ENCODE measurements at places on chromosomes 6 and 20.

DNA sequence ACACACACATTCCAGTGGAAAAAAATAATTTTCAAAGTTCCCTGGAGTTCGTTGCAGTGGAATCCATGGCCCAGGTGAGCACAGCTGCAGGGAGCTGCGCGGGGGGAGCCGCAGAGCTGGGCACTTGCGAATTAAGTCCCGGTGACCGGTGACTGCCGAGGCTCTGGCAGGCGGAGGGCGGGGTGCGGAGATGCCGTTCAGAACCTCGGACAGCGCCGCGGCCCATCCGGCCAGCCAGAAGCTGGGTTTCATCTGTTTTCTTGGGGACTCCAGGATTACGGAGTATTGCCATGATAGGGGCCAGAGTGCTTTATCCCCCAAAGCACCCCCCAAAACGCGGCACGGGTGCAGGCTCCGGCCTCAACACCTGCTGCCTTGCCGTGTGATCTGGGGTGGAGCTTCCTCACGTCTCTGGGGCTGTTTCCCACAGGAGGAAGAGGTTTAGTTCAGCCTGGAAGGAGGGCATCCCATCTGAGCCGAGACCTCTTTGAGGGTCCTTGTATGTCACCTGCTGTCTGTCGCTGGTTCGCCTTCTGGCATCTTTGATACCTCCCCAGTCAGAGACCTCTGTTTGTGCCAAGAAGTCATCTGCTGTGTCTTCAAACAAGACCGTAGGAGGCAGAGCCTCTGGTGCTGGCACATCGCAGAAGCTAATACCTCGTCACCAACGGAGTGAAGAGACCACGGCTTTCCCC is 99.4 kb downstream of the YTHDF1 start:
- H3K27ac ChIP-seq, result no peak overlapping the region
- peak; percentile 18 for DNase-seq
- H3K4me3 ChIP-seq, result no peak overlapping the region
- H3K36me3 ChIP-seq, result no peaks in the 10 kb centered on the region
- peaks cover 14% of the 10 kb centered on the region for H3K4me1 ChIP-seq

GRCh38 chr6:38316099-38316868 is 323.4 kb downstream of the BTBD9 start:
- H3K4me3 ChIP-seq, result no peak overlapping the region
- no peaks in the 10 kb centered on the region for H3K27me3 ChIP-seq
- H3K4me1 ChIP-seq, result peaks cover 8% of the 10 kb centered on the region
- peak; percentile 25 for DNase-seq
- no peaks in the 10 kb centered on the region for H3K36me3 ChIP-seq
- H3K27ac ChIP-seq, result no peak overlapping the region

- no peaks in the 10 kb centered on the region for H3K27me3 ChIP-seq
- no peak overlapping the region for H3K27ac ChIP-seq
- H3K4me3 ChIP-seq, result no peak overlapping the region
These were observed 122.5 kb downstream of the RNGTT start for GRCh38 chr6:88840796-88841539.

- H3K27me3 ChIP-seq, result no peaks in the 10 kb centered on the region
- peaks cover 22% of the 10 kb centered on the region for H3K4me1 ChIP-seq
- no peak overlapping the region for H3K27ac ChIP-seq
- H3K4me3 ChIP-seq, result no peak overlapping the region
- H3K36me3 ChIP-seq, result no peaks in the 10 kb centered on the region
These were observed 92.4 kb downstream of the PRND start for GRCh38 chr20:4813863-4814695.

GRCh38 chr6:165986914-165987482 is 180.7 kb downstream of the TBXT start:
- H3K27me3 ChIP-seq, result peaks cover 38% of the 10 kb centered on the region
- no peak overlapping the region for H3K27ac ChIP-seq
- DNase-seq, result no peak
- H3K4me3 ChIP-seq, result no peak overlapping the region
- H3K36me3 ChIP-seq, result no peaks in the 10 kb centered on the region
- H3K4me1 ChIP-seq, result no peaks in the 10 kb centered on the region

DNA sequence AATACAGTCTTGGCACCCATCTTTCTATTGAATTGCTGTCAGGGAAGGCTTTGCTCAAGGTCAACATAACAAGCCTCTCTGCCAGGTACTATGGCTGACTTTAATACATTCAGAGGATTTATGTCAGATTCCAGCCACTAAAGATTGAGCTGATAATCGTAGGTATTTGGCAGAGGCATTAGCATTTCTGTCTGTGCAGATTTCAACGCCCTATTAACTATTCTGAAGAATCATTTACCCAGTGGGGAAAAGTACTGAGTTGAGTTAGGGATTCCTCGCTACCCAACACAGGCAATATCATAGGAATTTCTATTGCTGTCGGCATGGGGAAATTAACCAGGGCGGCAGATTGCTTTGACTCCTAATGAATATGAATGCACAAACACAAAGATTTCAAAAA is 233.7 kb upstream of the SPTLC3 start:
- H3K4me1 ChIP-seq, result no peaks in the 10 kb centered on the region
- H3K27ac ChIP-seq, result no peak overlapping the region
- peaks cover 67% of the 10 kb centered on the region for H3K27me3 ChIP-seq
- no peak overlapping the region for H3K4me3 ChIP-seq
- H3K36me3 ChIP-seq, result no peaks in the 10 kb centered on the region

GRCh38 chr6:55918639-55919038 is 43.2 kb upstream of the BMP5 start:
- H3K27me3 ChIP-seq, result no peaks in the 10 kb centered on the region
- DNase-seq, result peak; percentile 66
- H3K27ac ChIP-seq, result peak overlapping the region; percentile 37
- H3K4me3 ChIP-seq, result no peak overlapping the region

- H3K4me1 ChIP-seq, result no peaks in the 10 kb centered on the region
- H3K36me3 ChIP-seq, result no peaks in the 10 kb centered on the region
- H3K27ac ChIP-seq, result no peak overlapping the region
- DNase-seq, result no peak
These were observed 39.8 kb upstream of the CST7 start for GRCh38 chr20:24909086-24909780.

- no peak for DNase-seq
- peaks cover 49% of the 10 kb centered on the region for H3K27me3 ChIP-seq
- H3K27ac ChIP-seq, result no peak overlapping the region
- H3K36me3 ChIP-seq, result no peaks in the 10 kb centered on the region
- H3K4me1 ChIP-seq, result no peaks in the 10 kb centered on the region
These were observed 4.9 kb downstream of the SCML4 start for GRCh38 chr6:107819217-107819616.

DNA sequence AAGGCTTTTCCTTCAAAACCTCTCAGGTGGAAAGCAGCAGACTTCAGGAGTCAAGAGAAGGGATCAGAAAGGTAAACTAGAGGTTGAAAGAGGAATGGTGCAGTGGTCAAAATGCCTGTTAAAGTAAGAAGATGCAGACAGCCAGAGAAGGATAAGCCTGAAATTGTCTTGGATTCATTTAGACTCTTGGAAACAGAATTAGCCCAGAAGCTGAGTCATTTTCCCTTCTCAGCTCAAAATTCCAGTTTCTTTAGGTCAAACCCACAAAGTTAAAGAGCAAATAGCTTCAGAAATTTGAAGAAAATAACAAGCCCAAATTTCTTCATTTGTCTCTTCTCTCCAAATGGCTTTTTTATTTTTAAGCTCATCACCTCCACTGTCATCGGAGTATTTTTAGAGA is 73.9 kb downstream of the DHX35 start:
- no peak overlapping the region for H3K27ac ChIP-seq
- H3K36me3 ChIP-seq, result peaks cover 25% of the 10 kb centered on the region
- no peak for DNase-seq

DNA sequence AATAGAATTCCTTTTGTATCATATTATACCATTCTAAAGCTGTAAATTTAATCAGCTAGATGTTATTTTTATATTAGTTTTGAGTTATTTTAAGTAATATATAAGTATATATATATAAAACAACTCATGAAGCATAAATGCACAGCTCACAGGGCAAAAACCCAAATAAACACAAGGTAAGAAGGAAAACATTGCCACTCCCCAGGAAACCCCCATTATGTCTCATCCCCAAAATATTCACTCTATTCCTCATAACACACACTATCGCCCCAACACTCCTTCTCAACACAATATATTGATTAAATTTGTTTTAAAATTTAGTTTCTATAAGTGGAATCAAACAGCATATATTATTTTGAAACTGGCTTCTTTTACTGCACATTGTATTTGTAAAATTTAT is 98.6 kb upstream of the FAM83B start:
- H3K27me3 ChIP-seq, result no peaks in the 10 kb centered on the region
- peak; percentile 59 for DNase-seq
- no peaks in the 10 kb centered on the region for H3K36me3 ChIP-seq
- H3K4me3 ChIP-seq, result no peak overlapping the region
- peaks cover 11% of the 10 kb centered on the region for H3K4me1 ChIP-seq

GRCh38 chr6:79232696-79233462 is 1.6 kb downstream of the HMGN3 start:
- H3K27ac ChIP-seq, result no peak overlapping the region
- H3K4me1 ChIP-seq, result peaks cover 23% of the 10 kb centered on the region
- no peaks in the 10 kb centered on the region for H3K27me3 ChIP-seq
- H3K4me3 ChIP-seq, result peak overlapping the region; percentile 97
- H3K36me3 ChIP-seq, result no peaks in the 10 kb centered on the region

GRCh38 chr20:4183361-4183760 is 168.0 kb upstream of the RNF24 start:
- no peaks in the 10 kb centered on the region for H3K27me3 ChIP-seq
- peaks cover 39% of the 10 kb centered on the region for H3K36me3 ChIP-seq
- DNase-seq, result no peak
- H3K4me3 ChIP-seq, result no peak overlapping the region
- H3K4me1 ChIP-seq, result no peaks in the 10 kb centered on the region

GRCh38 chr20:19915111-19915798 is 101.9 kb upstream of the NAA20 start:
- peak overlapping the region; percentile 77 for H3K27ac ChIP-seq
- H3K27me3 ChIP-seq, result no peaks in the 10 kb centered on the region
- H3K4me1 ChIP-seq, result peaks cover 23% of the 10 kb centered on the region
- DNase-seq, result no peak

DNA sequence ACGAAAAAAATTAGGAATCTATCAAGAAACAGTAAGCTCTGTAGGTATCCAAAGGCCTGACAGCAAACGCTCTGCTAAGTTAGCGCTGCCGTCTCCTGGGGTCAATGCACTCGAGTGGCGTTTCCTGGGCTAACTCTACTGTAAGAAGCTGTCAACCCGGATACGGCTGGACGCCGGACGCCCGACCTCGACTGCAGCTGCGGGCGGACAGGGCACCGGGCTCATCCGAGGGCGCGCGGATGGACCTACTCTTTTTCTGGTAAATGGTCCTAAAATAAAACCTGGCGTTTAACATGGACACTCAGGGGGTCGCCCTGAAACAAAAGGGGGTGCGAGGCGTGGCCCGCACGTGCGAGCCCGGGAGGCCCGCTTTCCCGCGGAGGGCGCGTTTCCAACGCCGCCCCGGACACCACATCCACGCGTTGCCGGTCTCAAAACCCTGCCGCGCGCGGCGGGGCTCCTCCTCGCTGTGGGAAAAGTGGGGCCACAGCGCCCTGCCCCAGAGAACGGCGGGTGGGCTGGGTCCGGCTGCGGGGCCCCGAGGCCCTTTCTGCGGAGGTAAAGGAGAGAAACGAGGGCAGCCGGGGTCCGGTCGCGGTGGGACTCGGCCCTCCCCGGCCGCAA is 537 bp downstream of the TCP1 start:
- H3K27me3 ChIP-seq, result no peaks in the 10 kb centered on the region
- peak overlapping the region; percentile 32 for H3K27ac ChIP-seq
- H3K36me3 ChIP-seq, result peaks cover 50% of the 10 kb centered on the region
- H3K4me3 ChIP-seq, result peak overlapping the region; percentile 98

DNA sequence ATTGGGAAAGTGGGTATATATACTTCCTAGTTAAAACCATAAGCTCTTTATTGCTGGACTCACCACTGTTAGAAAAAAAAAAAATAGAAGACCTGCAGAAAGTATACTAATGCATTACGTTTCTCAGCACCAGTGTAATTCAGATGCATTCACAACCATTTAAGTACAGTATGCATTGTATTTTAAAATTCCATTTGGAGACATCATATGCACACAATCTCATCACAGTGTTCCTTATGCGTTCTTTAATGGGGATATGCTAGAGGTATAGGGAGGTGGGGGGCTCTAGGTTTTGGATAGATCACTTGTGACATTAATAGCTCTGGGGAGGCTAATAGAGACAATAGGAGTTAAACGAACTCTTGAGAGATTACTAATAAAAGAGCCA is 9.4 kb downstream of the TFAP2A start:
- H3K4me3 ChIP-seq, result peak overlapping the region; percentile 91
- no peaks in the 10 kb centered on the region for H3K27me3 ChIP-seq
- peak overlapping the region; percentile 98 for H3K27ac ChIP-seq
- peak; percentile 12 for DNase-seq
- H3K36me3 ChIP-seq, result peaks cover 56% of the 10 kb centered on the region

DNA sequence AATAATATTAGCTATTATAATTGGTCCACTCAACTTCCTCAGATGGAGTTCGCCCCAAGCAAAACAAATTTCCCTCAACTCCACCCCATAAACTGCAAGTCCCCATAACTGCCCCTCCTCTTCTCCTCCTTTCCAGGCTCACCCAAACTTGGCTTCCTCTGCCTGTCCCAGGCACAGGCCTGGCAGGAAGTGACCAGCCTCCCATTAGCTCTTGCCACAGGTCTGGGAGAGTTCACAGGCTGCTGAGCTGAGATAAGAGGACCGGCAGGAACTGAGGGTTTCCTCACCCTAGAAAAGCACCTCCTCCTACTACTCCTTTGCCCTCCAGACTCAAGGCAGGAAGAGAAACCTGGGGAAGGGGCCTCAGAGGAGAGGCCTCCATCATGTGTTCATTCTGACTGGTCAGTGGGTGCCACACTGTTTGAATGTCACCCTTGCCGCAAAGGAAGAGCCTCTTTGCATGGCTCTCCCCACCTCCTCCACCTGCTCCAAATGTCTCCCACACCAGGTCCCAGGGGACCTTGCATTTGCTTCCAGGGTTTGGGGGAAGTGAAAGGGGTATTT is 24.5 kb upstream of the SMIM29 start:
- H3K27ac ChIP-seq, result no peak overlapping the region
- H3K4me3 ChIP-seq, result no peak overlapping the region
- no peaks in the 10 kb centered on the region for H3K27me3 ChIP-seq
- DNase-seq, result no peak
- H3K36me3 ChIP-seq, result 0 out of 2 replicates have a peak, but pooled peaks cover 2% of the 10 kb centered on the region

DNA sequence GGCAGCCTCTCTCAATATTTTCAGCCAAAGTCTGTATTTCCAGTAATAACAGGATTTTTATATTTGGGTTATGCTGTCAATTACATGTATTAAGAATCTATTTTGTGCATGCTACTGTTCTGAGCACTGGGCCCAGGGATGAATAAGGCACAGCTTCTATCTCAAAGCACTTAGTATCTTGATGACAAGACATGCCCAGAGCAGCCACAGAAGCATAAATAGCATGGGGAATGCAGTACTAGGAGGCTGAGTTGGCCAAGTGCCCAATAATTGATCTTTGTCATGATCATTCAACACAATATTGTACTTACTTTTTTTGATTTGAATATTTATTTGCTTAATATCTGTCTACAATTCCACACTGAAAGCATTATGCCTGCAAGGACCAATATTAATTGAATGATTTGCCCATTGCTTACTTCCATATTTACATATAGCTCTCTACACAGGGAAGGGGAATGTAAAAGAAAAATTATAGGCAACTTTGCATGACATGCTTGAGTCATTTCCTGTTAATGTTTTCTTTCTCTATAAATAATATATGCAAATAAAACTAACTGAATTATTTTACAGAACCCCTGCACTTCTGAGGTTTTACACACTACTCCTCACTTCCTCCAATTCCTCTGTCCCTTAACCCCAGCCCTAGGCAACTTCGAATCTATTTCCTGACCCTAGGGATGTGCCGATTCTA is 298.9 kb upstream of the BMP2 start:
- H3K4me1 ChIP-seq, result peaks cover 53% of the 10 kb centered on the region
- 0 out of 2 replicates have a peak overlapping the region, but pooled peaks have one; percentile 26 for H3K4me3 ChIP-seq
- no peaks in the 10 kb centered on the region for H3K27me3 ChIP-seq
- DNase-seq, result peak; percentile 63

GRCh38 chr6:169200893-169201514 is 52.6 kb downstream of the THBS2 start:
- H3K36me3 ChIP-seq, result no peaks in the 10 kb centered on the region
- H3K27me3 ChIP-seq, result no peaks in the 10 kb centered on the region
- H3K27ac ChIP-seq, result no peak overlapping the region
